ENCODE measurements at places on chromosomes 5 and 9. TPM values are rescaled to one million over a fixed set of nuclear protein-coding genes. Genes with fewer than 3 reads are reported as not detected.

Gene RNF183
- not detected for total RNA-seq

Gene GHR
- not detected for total RNA-seq

Gene FOXD4L3
- 0.27 TPM for total RNA-seq

Gene FBXO4
- total RNA-seq, result 1.0 TPM

Gene OSTF1
- 38.4 TPM for total RNA-seq

Gene IDNK
- total RNA-seq, result 2.8 TPM

Gene SARDH
- total RNA-seq, result 2.0 TPM

Gene TMEM215
- total RNA-seq, result 0.27 TPM

Gene QRFP
- total RNA-seq, result not detected

Gene CYLC2
- total RNA-seq, result not detected

Gene DCANP1
- total RNA-seq, result not detected

Gene C6
- not detected for total RNA-seq

Gene LECT2
- total RNA-seq, result not detected

Gene HEMGN
- total RNA-seq, result not detected

Gene IFNA13
- total RNA-seq, result not detected

Gene SPINK6
- not detected for total RNA-seq

Gene HK3
- total RNA-seq, result not detected

Gene ACOT12
- not detected for total RNA-seq

Gene PCDHA13
- total RNA-seq, result 10.2 TPM

Gene NPR3
- not detected for total RNA-seq

Gene CARTPT
- total RNA-seq, result not detected

Gene NTNG2
- 43.7 TPM for total RNA-seq

Gene AQP3
- 2.9 TPM for total RNA-seq

Gene SH3RF2
- not detected for total RNA-seq

Gene IFNA21
- total RNA-seq, result not detected

Gene ZFP2
- 2.2 TPM for total RNA-seq

Gene ARSB
- total RNA-seq, result 23.5 TPM

Gene ANKRD18A
- 32.3 TPM for total RNA-seq

Gene IL5
- total RNA-seq, result not detected

Gene CDC25C
- 3.2 TPM for total RNA-seq

Gene KIAA0825
- 1.2 TPM for total RNA-seq

Gene PCDHB8
- 19.8 TPM for total RNA-seq

Gene CTNND2
- total RNA-seq, result 134 TPM

Gene DCAF10
- 19.3 TPM for total RNA-seq

Gene PSAT1
- total RNA-seq, result 83.3 TPM

Gene IFNA8
- not detected for total RNA-seq

Gene FRRS1L
- 4.4 TPM for total RNA-seq

Gene KLHL3
- total RNA-seq, result 5.7 TPM

Gene SPACA9
- total RNA-seq, result 5.0 TPM

Measured in glutamatergic neuron (in vitro differentiated cells).